ENCODE measurements at places on chromosomes 11 and 22. TPM values are rescaled to one million over a fixed set of nuclear protein-coding genes. Genes with fewer than 3 reads are reported as not detected.

DNA sequence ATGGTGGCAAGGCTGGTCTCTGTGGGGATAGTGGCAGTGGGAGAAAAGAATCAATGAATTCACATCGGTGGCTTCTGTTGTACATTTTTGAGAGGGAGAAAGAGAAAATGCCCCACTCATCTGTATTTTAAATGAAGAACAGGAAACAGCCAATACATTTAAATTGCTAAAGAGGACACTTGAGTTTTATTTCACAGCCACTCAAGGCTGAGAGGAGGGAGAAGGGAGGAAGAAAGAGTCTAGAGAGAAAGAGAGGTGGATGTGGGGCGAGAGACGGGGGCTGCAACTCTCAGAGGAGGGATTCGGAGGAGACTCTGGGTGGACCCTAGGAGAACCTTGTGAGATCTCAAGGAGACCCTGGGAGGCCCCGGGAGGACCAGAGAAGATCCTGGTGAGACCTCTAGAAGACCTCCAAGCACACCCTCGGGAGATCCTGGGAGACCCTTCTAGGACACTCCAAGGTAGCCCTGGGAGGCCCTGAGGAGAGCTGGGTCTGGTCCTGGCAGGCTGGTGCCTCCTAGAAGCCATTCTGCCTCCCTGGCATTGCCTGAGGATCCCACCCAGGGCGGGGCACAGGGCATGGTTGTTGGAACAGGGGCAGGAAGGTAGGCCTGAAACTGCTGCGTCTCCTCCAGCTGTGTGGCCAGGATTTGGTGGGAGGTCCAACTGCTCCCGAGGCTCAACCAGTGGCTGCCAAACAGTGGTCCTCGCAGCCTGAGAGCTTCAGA, 91.0 kb upstream of the SHISAL1 start:
- no peak overlapping the region for H3K4me3 ChIP-seq
- H3K27me3 ChIP-seq, result no peaks in the 10 kb centered on the region
- H3K27ac ChIP-seq, result no peak overlapping the region

DNA sequence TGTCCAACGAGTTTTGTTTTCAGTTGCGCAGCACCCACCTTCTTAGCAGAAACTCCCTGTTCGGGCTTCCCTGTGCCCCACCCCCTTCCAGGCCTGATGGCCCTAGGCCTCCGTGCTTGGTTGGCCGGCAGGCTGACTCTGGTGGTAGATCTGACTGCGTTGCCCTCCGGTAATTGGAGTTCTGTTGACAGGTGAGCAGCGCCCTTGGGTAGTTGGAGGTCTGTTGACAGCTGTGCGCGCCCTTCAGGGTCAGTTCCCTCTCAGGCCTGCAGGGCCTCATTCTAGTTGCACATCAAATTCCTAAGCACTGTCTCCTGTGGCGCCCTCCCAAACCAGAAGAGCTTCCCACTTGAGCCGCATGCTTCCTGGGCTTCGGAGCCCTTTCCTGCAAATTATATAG, 776 bp downstream of the DGCR6 start:
- H3K4me1 ChIP-seq, result no peaks in the 10 kb centered on the region
- no peaks in the 10 kb centered on the region for H3K36me3 ChIP-seq
- DNase-seq, result no peak
- H3K4me3 ChIP-seq, result no peak overlapping the region
- H3K27me3 ChIP-seq, result no peaks in the 10 kb centered on the region

DNA sequence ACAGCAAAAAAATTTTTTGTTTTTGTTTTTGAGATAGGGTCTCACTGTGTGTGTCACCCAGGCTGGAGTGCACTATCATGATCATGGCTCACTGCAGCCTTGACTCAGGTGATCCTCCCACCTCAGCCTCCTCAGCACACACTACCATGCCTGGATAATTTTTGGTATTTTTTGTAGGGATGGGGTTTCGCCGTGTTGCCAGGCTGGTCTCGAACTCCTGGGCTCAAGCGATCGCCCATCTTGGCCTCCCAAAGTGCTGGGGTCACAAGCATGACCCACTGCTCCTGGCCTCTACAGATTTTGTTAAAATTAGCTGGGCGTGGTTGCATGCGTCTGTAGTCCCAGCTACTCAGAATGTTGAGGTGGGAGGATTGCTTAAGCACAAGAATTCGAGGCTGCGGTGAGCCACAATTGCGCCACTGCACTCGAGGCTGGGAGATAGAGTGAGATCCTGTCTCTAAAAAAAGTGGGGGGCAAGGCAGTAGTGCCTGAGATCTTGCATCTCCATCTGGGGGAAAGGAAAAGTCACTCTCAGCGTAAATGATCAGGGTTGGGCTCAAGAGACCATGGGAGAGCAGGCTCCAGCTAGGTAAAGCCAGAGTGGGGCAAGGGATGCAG, 10.6 kb upstream of the DGKZ start:
- H3K4me1 ChIP-seq, result peaks cover 64% of the 10 kb centered on the region
- H3K27ac ChIP-seq, result peak overlapping the region; percentile 57
- H3K4me3 ChIP-seq, result no peak overlapping the region
- DNase-seq, result peak; percentile 42

DNA sequence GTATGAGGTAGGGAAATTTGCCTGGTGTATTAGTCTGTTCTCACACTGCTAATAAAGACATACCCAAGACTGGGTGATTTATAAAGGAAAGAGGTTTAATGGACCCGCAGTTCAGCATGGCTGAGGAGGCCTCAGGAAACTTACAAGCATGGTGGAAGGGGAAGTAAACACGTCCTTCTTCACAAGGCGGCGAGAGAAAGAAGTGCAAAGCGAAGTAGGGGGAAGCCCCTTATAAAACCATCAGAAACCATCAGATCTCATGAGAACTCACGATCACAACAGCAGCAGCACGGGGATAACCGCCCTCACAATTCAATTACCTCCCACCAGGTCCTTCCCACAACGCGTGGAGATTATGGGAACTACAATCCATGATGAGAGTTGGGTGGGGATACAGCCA, 12.0 kb upstream of the RFPL2 start:
- H3K27me3 ChIP-seq, result peaks cover 21% of the 10 kb centered on the region
- H3K4me1 ChIP-seq, result no peaks in the 10 kb centered on the region
- no peak for DNase-seq
- H3K4me3 ChIP-seq, result no peak overlapping the region
- H3K27ac ChIP-seq, result no peak overlapping the region
- no peaks in the 10 kb centered on the region for H3K36me3 ChIP-seq

- no peaks in the 10 kb centered on the region for H3K36me3 ChIP-seq
- peaks cover 6% of the 10 kb centered on the region for H3K4me1 ChIP-seq
- no peak overlapping the region for H3K27ac ChIP-seq
- peaks cover 7% of the 10 kb centered on the region for H3K27me3 ChIP-seq
- H3K4me3 ChIP-seq, result no peak overlapping the region
Measured at GRCh38 chr11:120222916-120223315, 12.1 kb downstream of the OAF start.

- H3K27ac ChIP-seq, result peak overlapping the region; percentile 76
- peak; percentile 85 for DNase-seq
- H3K36me3 ChIP-seq, result no peaks in the 10 kb centered on the region
- H3K4me3 ChIP-seq, result no peak overlapping the region
- no peaks in the 10 kb centered on the region for H3K27me3 ChIP-seq
Measured at GRCh38 chr22:22753526-22754267, 109.3 kb downstream of the GGTLC2 start.

DNA sequence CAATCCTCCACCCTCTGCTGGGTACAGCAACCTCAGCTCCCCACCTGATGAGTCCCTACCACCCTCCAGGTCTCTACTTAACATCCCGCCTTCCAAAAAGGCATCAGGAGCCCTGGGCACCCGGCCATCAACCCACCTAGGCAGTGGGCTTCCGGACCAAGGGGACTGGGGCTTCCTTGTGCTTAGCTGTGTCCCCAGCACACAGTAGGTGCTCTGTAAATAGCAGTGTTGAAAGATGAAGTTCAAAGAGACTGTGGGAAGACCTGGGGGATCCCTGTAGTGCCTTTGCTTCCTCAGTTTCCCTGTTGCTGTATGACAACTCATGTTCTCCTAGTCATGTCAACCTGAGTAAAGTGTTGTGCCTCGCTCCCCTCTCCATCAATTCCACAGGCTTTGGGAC, 21.0 kb downstream of the VWCE start:
- DNase-seq, result no peak
- H3K27ac ChIP-seq, result no peak overlapping the region
- no peaks in the 10 kb centered on the region for H3K27me3 ChIP-seq
- H3K36me3 ChIP-seq, result no peaks in the 10 kb centered on the region
- peaks cover 7% of the 10 kb centered on the region for H3K4me1 ChIP-seq

DNA sequence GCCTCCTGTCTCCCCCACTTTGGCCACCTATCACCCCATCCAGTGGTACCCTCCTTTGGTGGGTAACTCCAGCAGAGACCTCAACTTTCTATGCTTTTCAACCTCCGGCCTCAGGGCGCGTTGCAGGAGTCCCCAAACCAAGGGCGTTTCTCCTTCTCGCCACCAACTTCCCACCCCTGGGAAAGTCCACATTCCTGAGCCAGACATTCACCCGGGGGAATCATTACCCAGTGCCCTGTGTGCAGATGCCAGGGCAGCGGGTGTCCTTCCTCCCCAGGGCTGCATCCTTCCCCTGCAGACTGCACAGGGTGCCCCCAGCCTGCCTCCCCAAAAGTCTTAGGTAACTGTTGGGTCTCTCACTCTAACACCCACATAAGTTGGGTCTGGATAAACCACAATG, 26.4 kb downstream of the MYEOV start:
- no peak overlapping the region for H3K27ac ChIP-seq
- no peak for DNase-seq
- peaks cover 7% of the 10 kb centered on the region for H3K4me1 ChIP-seq

DNA sequence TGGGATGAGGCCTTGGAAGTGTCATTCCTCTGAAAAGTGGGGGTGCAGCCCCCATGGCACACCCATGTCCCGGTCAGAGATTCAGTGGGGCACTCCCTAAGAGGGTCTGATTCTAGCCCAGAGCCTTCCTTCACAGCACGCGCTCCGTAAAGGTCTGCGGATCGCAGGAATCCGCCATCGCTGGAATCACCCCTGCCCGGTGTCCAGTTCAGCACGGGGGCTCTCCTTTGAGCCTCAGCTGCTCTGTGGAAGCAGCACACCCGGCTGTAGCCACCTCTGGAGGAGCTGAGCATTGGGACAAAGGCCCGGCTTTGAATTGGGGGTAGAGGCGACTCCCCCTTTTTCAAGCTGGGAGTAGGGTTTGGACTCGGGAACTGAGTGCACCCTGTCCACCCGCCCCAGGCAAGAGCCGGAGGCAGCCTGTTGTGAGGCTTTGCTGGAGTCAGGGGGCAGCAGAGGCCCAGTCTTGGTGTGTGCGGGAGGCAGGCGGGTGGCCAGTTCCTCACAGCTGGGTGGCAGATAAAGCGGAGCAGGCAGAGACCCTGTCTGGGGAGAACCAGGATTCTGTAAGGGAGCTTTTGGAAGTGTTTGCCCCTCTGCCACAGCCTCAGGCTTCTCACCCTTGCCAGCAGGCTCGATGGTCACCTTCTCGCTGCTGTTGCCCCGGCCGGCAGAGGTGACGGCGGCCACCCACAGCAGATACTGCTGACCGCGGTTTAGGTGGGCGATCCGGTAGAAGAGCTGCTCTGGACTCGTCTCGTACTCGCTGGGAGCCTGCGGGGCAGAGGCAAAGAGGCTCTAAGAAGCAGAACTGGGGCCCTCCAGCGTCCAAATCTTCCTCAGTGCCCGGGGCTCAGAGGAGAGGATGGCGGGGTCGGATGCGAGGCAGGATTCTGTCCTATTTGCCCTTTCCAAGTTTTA, 115.9 kb downstream of the CEP164 start:
- peaks cover 11% of the 10 kb centered on the region for H3K27me3 ChIP-seq
- no peak overlapping the region for H3K27ac ChIP-seq
- no peaks in the 10 kb centered on the region for H3K4me1 ChIP-seq
- DNase-seq, result no peak
- H3K36me3 ChIP-seq, result no peaks in the 10 kb centered on the region
- H3K4me3 ChIP-seq, result no peak overlapping the region

DNA sequence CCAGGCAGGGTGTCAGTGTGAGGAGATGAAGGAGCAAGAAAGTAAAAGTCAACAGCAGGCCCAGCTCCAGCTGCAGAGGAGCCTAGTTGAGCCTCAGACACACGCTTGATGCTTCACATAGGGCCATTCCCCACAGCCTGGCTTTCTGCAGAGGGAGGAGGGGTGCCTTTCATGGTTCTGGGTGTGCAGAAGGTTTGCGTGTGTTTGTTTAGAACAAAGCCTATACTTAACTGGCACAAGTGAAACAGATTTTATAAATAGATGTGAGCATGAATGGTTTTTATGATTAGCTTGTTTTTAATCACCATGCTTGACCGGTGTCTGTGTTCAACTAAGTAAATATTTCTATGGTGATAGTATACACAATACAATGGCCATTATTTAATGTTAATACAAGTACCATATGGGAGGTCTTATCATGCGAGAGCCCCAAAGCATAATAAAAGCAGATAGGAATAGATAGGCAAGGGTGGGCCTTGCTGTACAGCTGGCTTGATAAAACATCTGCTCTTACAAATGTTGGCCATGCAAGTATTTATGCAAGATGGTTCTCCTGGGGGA, 290.2 kb downstream of the ETS1 start:
- H3K27ac ChIP-seq, result peak overlapping the region; percentile 89
- H3K27me3 ChIP-seq, result no peaks in the 10 kb centered on the region
- H3K36me3 ChIP-seq, result peaks cover 53% of the 10 kb centered on the region
- H3K4me3 ChIP-seq, result no peak overlapping the region

- no peak overlapping the region for H3K4me3 ChIP-seq
- no peak overlapping the region for H3K27ac ChIP-seq
- DNase-seq, result no peak
Measured at GRCh38 chr11:61666684-61667297, 13.4 kb upstream of the DAGLA start.

- H3K27me3 ChIP-seq, result peaks cover 15% of the 10 kb centered on the region
- no peaks in the 10 kb centered on the region for H3K36me3 ChIP-seq
- no peaks in the 10 kb centered on the region for H3K4me1 ChIP-seq
- DNase-seq, result no peak
Measured at GRCh38 chr11:87444993-87445392, 407.3 kb downstream of the TMEM135 start.

- no peak for DNase-seq
- H3K27me3 ChIP-seq, result peaks cover 1% of the 10 kb centered on the region
- no peaks in the 10 kb centered on the region for H3K36me3 ChIP-seq
- H3K27ac ChIP-seq, result no peak overlapping the region
- no peak overlapping the region for H3K4me3 ChIP-seq
Measured at GRCh38 chr11:15106201-15106965, 8.3 kb upstream of the INSC start.

GRCh38 chr22:23093051-23093788, 22.9 kb downstream of the GNAZ start:
- no peaks in the 10 kb centered on the region for H3K27me3 ChIP-seq
- DNase-seq, result no peak
- H3K4me3 ChIP-seq, result no peak overlapping the region
- H3K4me1 ChIP-seq, result peaks cover 5% of the 10 kb centered on the region
- H3K27ac ChIP-seq, result no peak overlapping the region
- no peaks in the 10 kb centered on the region for H3K36me3 ChIP-seq

The TSSK2 gene
- total RNA-seq, result not detected

The SGSM1 gene
- 0.15 TPM for total RNA-seq

The DEUP1 gene
- not detected for total RNA-seq

The FXYD2 gene
- 0.97 TPM for total RNA-seq

The MIOX gene
- 0.23 TPM for total RNA-seq

The OR51E2 gene
- total RNA-seq, result not detected

The SCGB2A2 gene
- total RNA-seq, result not detected

The ABTB2 gene
- 0.55 TPM for total RNA-seq

The C22orf31 gene
- total RNA-seq, result not detected

Measured in activated CD4-positive, alpha-beta T cell treated with anti-CD3 and anti-CD28 coated beads, Interleukin-2, amount 10 ng/mL, durations not matched to agents 7 days and 5 days (primary cell).